ENCODE measurements at places on chromosomes 12 and 14. TPM values are rescaled to one million over a fixed set of nuclear protein-coding genes. Genes with fewer than 3 reads are reported as not detected.

Gene ALDH1L2
- total RNA-seq, result 3.5 TPM

Gene MDP1
- total RNA-seq, result 31.1 TPM

Gene LRIG3
- 5.1 TPM for total RNA-seq

Gene TMPRSS12
- total RNA-seq, result not detected

Gene GYS2
- total RNA-seq, result not detected

Gene PDZRN4
- not detected for total RNA-seq

Gene AICDA
- 0.17 TPM for total RNA-seq

Gene TMEM132D
- total RNA-seq, result not detected

Gene SLC5A8
- not detected for total RNA-seq

Gene PTCSC3
- not detected for total RNA-seq

Gene PTPN6
- total RNA-seq, result 13.5 TPM

Gene HCAR3
- 0.08 TPM for total RNA-seq

Gene C12orf42
- total RNA-seq, result not detected

Gene OR2AP1
- not detected for total RNA-seq

Gene KLRK1
- total RNA-seq, result not detected

Gene GRIP1
- total RNA-seq, result 6.4 TPM

Gene CLEC6A
- total RNA-seq, result not detected

Gene GLIPR1L1
- total RNA-seq, result not detected

Gene SLCO1C1
- total RNA-seq, result not detected

Gene ERBB3
- 2.4 TPM for total RNA-seq
